GM04504 (cell line): ENCODE measurements at places on chromosomes 6 and 20.

DNA sequence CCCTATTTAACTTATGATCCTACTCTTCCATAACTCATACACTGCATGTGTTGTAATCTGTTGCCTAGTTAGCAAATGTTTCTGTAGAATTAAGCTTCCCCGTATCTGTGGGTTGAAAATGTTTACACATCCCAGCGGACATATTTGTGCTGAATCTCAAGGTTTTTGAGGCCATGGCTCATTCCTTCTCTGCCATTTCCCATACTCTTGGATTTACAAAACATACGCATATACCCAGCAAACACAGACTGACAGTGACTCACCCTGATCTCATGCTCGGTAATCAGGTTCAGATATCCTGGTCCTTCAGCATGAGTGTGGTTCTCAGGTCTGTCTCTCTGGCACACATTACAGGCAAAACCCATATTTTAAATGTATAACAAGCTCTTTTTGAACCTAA lies 58.7 kb downstream of the AGPAT4 start:
- DNase-seq, result peak; percentile 89

DNA sequence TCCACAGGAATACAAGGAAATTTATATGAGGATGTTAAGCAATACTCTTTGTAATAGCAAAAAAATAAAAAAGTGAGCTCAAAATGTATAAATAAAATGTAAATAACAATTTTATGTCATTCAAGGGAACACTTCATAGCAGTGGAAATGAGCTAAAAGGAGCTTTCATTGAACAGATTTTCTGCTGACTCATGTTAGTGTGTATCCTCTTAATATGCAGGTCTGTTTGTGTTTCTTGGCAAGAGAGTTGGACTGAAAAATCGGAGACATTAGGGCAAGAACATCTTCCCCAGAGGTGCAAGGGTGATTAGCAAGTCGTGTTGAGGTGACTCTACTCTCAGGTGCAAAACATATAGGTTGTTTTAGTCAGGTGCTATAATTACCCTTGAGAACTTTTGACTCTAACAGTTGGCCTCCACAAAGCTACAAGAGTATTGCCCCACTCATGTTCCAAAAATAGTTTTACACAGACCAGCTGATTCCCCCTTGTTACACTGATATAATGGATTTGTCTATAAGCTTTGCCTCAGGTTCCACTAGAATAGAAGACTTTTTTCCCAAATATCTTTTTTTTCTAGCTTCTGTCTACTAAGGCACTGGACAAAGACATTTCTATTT lies 702.9 kb downstream of the TENT5A start:
- no peak for DNase-seq

DNA sequence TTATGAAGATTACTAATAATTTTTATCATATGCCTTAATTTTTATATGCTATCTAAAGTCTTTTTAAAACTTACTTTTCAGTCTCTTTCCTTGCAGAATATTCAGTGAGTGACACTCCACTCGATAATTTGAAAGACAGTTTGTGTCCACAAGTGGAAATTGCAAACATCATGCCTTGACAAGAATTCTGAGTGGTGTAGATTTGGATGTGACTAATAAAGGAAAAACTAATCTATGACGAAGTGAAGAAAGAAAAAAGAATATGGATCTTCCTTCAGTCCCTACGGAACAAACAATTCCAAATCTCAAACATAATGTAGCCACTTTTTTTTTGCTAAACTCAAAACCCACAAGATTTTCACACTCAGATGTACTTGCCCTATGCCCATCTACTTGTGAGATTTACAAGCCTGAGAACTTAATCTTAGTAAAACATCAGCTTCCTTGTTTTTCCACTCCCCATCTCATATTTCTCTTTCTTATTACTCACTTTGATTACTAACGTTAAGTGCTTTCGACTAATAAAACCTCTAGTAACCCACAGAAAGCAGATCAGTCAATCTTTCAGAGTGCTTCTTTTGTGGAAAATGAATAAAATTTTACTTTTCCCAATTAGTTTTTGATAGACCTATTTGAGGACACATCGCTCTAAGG lies 1155.8 kb downstream of the GRIK2 start:
- DNase-seq, result no peak

GRCh38 chr6:135283926-135284325 lies 102.8 kb downstream of the MYB start:
- no peak for DNase-seq

- DNase-seq, result no peak
Observed at GRCh38 chr20:13703265-13703664, 64.5 kb upstream of the TASP1 start.

- no peak for DNase-seq
Observed at GRCh38 chr20:7352165-7352564, 584.7 kb downstream of the BMP2 start.
